ENCODE measurements at places on chromosomes 6 and 20.

- no peak for DNase-seq
Measured at GRCh38 chr6:30895343-30895742, 11.0 kb downstream of the DDR1 start.

DNA sequence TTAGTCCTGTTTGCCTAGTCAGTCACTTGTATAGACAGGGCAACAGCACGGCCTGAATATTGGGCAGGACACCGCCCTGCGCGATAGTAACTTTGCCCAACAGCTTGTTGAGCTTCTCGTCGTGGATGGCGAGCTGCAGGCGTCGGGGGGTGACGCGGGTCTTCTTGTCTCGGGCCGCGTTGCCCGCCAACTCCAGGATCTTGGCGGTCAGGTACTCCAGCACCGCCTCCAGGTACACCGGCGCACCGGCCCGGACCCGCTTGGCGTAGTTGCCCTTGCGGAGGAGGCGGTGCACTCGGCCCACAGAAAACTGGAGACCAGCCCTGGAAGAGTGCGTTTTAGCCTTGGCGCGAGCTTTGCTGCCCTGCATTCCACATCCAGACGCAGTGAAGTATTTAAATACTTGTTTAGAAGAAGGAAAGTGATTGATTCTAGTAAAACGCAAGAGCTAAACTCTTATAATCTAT lies 92.8 kb upstream of the BTN3A2 start:
- no peak for DNase-seq

DNA sequence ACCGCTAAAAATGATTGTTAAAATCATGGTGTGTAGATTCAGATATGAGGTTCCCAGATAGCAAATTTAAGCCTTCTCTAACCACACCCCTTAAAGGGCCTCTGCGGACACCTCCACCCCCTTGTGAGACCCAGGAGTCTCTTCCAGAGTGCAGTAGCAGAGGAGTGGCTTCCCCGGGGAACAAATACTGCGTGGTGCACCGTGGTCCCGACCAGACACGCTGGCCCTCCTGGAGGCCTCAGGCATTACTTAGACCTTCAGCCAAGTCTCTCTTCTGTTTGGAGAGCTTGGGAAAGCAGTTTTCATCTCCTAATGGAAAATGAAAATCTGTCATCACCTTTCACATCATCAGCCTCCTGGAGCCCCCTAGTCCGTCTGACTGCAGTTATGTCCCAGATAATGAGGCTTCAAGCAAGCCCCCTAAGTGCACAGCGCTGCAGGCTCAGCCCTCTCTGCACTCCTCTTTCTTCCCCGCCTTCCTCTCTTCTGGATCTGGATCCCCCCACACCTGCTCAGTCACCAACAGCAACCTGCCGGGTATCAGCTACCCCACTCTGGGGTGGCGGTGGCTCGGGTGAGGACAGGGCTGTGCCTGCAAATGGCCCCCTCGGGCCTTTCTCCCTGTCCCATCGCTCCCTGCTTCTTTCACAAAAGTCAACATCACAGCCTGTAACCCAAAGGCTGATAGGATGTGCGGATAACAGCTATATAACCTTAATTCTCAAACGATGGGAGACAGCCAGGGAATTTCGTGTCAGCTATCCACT lies 58.8 kb upstream of the TAGAP start:
- no peak for DNase-seq

GRCh38 chr6:170462366-170463020 lies 90.6 kb downstream of the PSMB1 start:
- DNase-seq, result no peak

- no peak for DNase-seq
Measured at GRCh38 chr6:378958-379409, 12.6 kb upstream of the IRF4 start.

- DNase-seq, result peak; percentile 23
Measured at GRCh38 chr6:13559968-13560650, 14.3 kb upstream of the SIRT5 start.

- no peak for DNase-seq
Measured at GRCh38 chr6:123636782-123637181, at the start of gene TRDN. Gene TRDN, minus strand, starts transcription at chr6:123636950. Its CDS starts 175 bp downstream, at chr6:123636775.

DNA sequence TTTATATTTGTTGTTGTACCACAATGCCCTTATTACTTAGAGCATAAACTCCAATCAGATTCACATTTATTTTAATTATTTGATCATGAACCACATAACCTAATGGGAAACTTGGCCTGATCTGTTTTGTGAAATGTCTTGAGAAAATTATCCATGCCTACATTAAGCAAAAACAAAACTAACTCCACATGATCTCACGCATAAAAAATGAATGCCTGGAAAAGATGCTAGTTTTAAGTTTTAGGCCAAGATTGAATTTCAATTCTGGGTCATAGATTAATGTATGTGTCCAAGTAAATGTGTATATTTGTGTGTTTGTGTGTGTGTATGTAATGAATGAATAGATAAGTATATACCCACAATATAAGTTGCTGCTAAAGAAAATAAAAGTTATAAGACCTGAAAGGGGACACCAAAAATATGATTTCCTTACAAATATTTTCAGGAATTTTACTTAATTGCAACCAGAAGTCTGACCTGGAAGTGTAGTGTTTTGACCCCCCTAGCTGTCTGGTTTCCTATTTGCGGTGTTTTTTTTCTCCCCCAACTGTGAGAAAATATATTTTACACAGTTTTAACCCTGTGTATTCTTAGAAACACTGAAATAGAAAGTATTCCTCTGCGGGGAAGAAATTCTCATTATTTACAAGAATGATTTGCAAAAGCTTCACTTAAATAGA lies 97.2 kb downstream of the JAG1 start:
- no peak for DNase-seq

Measured in PC-3 (cell line).